ENCODE measurements at places on chromosomes 1 and 21.

GRCh38 chr1:171139890-171140289 is 45.2 kb upstream of the FMO2 start:
- no peak for DNase-seq

GRCh38 chr1:68906431-68906830 is 409.5 kb upstream of the DEPDC1 start:
- no peak for DNase-seq

DNA sequence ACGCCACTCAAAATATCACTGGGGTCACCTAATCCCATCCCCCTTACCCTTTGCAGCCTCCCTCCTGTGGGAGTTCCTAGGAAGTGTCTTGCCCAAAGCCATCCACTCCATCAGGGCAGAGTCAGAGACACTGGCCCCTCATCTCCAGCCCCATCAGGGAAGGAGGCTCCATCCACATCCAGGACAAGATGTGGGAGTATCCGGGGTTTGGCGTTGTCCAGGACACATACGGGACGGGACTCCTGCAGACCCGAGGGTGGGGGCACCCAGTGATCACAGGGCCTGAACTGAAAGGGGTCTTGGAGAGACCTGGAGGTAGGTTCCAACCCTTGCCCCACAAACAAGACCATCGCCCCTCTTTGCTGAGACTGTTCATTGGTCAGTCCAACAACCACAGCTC is 348.2 kb downstream of the MATN1 start:
- no peak for DNase-seq

DNA sequence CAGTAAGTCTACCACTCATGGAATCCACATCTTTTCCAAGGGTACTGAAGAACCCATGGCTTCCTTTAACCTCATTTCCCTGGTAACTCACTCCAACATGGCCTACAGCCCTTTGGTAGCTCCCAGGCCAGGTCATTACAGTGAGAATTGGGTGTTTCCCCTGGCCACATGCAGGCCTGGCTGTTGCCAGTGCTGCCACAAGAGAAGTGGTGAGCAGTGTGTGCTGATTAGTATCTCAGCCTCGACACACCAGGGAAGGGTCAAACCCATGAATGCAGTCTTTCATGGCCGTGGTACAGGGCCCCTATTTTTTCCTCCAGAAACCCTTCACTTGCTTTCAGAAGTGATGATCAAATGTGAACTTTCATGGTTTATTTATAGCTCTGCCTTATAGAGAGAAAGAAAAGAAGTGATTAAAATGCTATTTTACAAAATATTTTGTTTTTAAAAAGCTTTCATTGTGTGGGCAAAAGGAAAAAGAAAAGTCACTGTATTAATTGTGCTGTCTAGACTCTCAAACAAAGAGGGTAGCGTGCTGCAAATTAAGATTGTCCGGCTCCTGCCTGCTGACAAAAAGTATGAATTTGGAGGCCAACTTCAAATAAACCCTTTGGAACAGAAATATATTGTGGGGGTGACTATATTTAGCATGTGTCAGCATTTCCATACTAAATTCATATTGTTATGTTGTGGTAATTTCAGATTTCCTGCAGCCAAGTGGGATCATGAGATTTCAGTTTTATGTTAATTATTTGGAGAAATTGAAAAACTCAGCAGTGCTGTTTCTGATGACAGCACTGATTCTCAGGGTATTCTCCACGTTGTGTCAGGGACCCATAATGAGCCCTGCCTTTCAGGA is 62.0 kb upstream of the HOOK1 start:
- no peak for DNase-seq

DNA sequence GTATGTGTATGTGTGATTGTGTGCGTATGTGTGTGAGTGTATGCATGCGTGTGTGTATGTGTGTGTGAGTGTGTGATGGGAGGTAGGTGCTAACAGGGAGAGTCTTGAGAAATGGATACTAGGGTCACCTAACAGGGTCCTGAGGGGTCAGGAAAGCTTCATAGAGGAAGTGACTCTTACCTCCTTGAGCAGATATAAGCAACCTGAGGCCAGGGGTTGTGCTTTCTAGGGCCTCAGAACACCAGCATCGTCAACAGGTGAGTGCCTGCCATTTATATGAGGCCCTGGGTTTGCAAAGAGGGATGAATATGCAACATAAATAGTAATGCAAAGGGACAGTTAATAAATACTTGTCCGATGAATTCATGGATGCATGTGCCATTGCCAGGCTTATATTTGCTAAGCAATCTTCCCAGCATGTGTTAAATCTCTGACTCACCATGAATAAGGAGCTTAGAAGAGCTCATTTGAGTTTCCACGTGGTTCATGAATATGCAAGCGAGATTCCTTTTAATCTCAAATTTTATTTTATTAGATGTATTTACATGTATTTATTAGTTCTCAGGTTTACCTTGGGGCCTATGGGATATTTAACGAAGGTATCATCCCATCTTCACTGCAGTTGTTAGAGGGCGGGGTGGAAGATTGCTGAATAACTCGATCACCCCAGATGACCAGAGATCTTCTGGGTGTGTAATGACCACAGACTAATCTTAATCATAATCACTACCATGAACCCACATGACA is 438.3 kb downstream of the CAMTA1 start:
- no peak for DNase-seq

DNA sequence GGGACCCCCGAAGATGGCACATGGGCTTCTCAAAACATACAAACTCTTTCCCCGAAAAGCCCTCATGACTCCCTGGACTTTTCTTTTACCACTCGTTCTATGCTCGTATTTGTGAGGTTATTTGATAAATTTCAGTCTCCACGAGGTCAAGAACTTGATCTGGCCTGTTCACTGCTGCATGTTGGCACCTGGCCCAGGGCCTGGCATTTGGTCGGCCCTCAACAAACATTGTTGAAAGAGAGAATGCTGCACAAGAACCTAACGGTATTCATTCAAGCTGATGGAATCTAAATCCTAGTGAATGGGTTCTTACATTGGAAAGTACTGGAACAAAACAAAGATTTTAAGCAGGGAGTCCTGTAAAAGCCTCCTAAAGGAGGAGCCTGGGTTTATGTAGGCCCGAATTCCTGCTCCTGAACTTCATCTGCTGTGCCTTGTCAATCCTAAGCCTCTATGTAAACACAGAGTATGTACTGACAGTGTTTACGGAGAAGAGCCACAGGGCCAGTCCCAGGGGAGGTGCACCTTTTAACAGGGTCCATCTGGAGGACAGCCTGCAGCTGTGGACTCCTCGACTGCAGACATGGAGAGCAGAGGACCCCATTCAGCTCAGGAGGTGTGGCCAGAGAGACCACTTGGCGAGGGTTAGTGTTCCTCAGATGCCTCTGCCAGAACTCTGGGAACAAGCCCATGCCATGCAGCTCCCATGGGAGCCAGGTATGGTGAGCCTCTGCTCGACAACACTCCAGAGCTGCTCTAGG is 46.9 kb downstream of the L1TD1 start:
- no peak for DNase-seq

- DNase-seq, result no peak
These were observed 87.2 kb downstream of the LAMC2 start for GRCh38 chr1:183273300-183273699.

DNA sequence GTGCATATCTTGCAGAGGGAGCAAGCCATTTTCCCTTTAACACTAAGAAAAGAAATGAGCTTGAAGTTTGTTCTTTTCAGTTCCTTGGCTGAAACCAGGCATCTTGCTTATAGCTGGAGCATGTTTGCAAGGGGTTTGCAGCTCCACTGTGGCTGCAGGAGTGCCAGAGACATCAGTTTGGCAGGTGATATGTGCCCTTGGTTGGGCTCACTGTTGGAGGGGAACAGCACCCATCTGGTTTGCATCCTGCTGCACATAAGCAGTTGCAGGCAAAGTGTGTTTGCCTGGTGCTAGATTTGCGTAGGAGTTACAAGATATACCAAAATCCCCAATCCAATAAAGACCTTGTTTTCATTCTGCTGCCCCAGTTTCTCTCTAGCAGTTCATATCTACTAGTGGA is 47.8 kb upstream of the IKBKE start:
- no peak for DNase-seq

DNA sequence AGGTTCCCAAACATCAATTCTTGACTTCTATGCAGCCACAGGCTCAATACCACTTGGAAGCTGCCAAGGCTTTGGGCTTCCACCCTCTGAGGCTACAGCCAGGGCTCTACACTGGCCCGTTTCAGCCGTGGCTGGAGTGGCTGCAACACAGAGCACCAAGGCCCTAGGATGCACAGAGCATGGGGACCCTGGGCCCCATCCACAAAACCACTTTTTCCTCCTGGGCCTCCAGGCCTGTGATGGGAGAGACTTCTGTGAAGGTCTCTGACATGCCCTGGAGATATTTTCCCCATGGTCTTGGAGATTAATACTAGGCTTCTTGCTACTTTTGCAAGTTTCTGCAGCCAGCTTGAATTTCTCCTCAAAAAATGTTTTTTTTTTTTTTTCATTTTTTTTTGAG is 655.4 kb upstream of the ZP4 start:
- no peak for DNase-seq

DNA sequence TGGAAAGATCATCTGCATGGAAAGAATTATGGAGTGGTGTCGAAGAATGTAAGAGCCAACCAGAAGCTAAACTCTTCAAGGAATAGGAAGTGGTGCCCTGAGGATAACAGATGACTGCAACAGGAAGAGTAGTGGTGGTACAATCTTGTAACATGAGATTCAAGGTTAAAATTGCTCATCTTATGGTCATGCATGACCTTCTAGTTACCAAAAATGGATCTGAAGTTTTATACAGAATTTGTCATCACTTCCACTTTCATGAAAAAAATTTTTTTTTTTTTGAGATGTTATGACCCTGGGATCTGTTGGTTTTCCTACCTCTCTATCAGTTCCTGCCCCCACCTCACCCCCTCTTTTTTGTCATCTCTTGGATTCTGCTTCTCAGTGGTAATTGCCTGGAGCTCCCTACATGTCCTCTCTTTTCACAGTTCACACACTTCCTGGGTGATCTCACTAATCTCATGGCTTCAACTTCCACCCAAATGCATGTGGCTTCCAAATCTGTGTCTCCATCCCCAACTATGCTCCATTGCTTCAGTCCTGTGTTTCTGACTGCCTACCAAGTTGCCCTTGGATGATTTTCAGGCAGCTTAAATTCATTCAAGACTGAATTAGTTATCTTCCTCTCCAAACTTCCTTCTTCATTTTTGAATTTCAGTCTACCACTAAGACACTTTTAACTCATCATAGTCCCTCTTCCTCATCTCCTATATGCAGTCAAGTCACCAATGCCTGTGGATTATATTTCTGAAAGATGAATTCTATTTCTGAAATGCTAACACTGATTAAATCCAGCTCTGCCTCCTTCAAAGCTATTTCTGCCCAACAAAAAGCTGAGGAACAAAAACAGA is 48.4 kb downstream of the SLAMF6 start:
- DNase-seq, result no peak

- no peak for DNase-seq
These were observed 110.8 kb downstream of the SLC5A9 start for GRCh38 chr1:48333316-48333715.

- DNase-seq, result no peak
These were observed 33.0 kb downstream of the SETD4 start for GRCh38 chr21:36027347-36027746.

DNA sequence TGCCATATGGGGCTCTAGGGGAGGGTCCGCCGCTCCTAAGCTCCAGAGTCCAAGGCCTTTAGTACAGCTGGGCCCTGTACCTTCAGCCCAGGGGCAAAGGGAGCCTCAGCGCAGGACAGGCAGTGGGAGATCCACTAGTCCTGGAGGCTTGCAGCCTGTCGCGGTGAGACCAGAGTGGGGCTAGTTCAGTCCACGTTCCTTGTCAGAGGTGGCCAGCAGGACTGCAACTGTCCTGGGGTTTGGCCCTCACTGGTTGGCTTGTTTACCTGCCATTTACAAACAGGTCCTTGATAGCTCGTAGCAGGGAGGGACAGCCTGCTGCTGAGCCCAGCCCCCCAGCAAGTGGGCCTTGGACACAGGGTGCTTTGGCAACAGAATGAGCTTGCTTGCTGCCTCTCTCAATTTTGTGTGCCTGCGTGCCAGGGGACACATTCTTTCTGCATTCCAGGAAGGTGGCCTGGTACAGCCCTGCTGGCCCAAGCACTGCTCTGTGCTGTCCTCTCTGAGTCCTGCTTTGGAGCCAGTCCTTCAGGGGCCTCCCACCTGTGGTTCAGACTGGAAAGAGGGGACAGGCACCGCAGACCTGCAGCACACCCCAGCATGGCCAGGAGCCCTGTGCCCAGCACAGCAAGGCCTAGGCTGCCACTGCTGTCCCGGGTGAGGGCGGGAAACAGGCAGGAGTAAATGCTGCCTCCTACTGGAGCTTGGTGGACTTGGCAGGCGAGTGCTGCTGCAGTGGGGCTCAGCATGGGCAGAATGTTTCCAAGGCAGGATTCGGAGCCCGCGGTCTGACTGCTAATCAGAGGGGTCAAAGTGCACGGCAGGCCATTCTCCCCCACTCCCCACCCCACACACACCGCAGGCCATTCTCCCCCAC is 15.2 kb downstream of the H6PD start:
- no peak for DNase-seq

- DNase-seq, result no peak
These were observed 96.9 kb downstream of the SMYD2 start for GRCh38 chr1:214377886-214378285.

- no peak for DNase-seq
These were observed 1.8 kb downstream of the SMYD2 start for GRCh38 chr1:214282630-214283242.

GRCh38 chr1:219794085-219794743 is 134.1 kb downstream of the SLC30A10 start:
- DNase-seq, result no peak

- no peak for DNase-seq
These were observed 112.6 kb upstream of the ADAR start for GRCh38 chr1:154720328-154721297.

- no peak for DNase-seq
These were observed 4.2 kb downstream of the FLAD1 start for GRCh38 chr1:154987326-154987725.

Measured in right hindlimb (tissue), 1 donor.